ENCODE measurements at places on chromosomes 1 and 21. TPM values are rescaled to one million over a fixed set of nuclear protein-coding genes. Genes with fewer than 3 reads are reported as not detected.

DNA sequence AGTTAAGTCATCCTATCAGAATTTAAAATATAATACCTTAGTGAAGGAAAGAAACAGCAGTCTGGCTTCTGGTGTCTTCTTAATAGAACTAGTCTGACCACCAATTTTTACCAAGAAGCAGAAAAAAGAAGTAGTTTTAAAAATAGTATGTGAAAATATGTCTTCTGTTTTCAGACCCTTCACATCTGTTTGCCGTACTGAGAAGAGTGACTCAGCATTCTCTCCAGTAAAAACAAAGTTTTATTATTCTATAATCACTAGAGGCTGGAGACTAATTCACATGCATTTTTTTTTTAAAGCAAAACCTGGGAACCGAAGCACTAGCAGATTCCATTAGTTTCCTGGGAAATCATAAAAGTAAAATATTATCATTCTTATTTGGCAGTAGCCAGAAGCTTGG is 163.8 kb downstream of the COL24A1 start:
- no peaks in the 10 kb centered on the region for H3K27me3 ChIP-seq
- no peaks in the 10 kb centered on the region for H3K36me3 ChIP-seq
- H3K4me1 ChIP-seq = no peaks in the 10 kb centered on the region
- no peak for DNase-seq
- no peak overlapping the region for H3K4me3 ChIP-seq

- H3K4me3 ChIP-seq = no peak overlapping the region
- H3K27ac ChIP-seq = no peak overlapping the region
- DNase-seq = no peak
- H3K4me1 ChIP-seq = no peaks in the 10 kb centered on the region
Observed at GRCh38 chr1:178388418-178389145, 108.2 kb downstream of the CLEC20A start.

DNA sequence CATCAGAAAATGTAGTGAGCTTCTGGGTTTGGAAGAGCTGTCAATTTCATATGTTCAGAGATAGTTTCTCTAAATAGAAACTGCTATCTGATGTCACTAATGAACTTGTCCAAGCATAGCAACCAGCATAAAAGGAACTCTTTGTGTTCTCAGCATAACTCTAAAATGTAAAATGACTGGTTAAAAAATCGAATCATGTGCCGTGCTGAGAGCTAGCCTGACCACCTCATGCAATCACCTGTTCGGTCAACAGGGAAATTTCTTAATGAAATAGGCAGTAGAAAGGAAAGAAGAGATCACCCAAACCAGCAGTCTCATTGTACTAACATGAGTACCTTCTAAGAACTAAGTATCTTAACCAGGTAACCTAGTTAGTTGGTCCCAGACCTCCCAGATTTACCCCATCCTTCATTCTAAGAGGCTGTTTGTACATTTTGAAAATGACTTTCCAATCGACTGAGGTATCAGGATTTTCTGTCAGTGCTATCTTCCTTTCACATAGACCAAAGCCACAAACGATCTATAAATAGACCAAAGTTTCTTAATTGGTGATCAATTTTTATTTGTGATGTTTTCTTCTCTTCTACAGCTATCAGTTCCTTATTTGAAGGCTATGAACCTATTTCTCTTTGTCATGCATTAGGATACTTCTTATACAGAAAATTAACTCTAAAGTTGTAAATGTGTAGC is 147.3 kb downstream of the TLR5 start:
- H3K27ac ChIP-seq = no peak overlapping the region
- no peaks in the 10 kb centered on the region for H3K27me3 ChIP-seq
- H3K36me3 ChIP-seq = no peaks in the 10 kb centered on the region
- no peak for DNase-seq

- H3K4me3 ChIP-seq = no peak overlapping the region
- H3K27ac ChIP-seq = no peak overlapping the region
- H3K27me3 ChIP-seq = no peaks in the 10 kb centered on the region
- H3K36me3 ChIP-seq = no peaks in the 10 kb centered on the region
- H3K4me1 ChIP-seq = no peaks in the 10 kb centered on the region
- DNase-seq = no peak
Observed at GRCh38 chr1:180916771-180917170, 4.1 kb downstream of the KIAA1614 start.

DNA sequence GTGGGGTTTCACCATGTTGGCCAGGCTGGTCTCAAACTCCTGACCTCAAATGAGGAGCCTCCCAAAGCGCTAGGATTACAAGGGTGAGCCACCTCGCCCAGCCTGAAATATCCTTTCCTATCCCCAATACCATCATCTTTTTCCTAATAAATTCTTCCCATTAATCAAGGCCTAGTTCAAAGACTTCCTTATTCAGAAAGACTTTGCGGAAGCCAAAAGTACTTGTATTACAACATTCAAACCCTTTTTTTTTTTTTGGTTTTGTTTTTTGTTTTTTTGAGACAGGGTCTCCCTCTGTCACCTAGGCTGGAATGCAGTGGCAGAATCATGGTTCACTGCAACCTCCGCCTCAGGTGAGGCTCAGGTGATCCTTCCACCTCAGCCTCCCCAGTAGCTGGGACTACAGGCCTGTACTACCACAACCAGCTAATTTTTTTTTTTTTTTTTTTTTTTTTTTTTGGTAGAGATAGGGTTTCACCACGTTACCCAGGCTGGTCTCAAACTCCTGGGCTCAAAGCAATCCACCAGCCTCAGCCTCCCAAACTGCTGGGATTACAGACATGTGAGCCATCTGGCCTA is 7.6 kb downstream of the SLC19A2 start:
- H3K36me3 ChIP-seq = peaks cover 5% of the 10 kb centered on the region
- H3K27ac ChIP-seq = no peak overlapping the region
- no peak overlapping the region for H3K4me3 ChIP-seq
- no peak for DNase-seq

DNA sequence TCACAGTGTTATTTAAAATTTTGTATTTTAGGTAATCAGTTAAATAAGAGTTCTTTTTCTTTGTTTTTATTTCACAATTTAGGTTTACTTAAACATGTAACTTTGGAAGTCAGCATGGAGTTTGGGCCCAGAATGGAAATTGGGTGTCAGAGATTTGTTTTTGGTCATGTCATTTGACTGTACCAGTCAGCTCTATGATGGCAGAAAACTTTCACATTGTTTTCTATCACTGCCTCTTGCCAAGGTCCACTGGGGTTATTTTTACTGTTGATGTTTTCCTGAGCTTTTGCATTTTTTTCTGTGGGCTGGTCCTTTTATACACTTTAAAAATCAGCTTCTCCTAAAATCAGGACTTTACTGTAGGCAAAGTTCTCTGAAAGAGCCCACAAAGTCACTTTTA is 54.4 kb downstream of the SLC30A7 start:
- DNase-seq = no peak
- no peaks in the 10 kb centered on the region for H3K4me1 ChIP-seq
- H3K27me3 ChIP-seq = no peaks in the 10 kb centered on the region
- no peak overlapping the region for H3K27ac ChIP-seq
- no peak overlapping the region for H3K4me3 ChIP-seq
- H3K36me3 ChIP-seq = no peaks in the 10 kb centered on the region

Gene PM20D1
- not detected for total RNA-seq

Gene ARTN
- 36.4 TPM for total RNA-seq

Gene CD53
- 0.96 TPM for total RNA-seq

Gene CDC20
- 355 TPM for total RNA-seq

Gene ANKRD35
- not detected for total RNA-seq

Gene PLA2G2D
- total RNA-seq = not detected

All from HCT116 (cell line).